ENCODE measurements at places on chromosomes 12 and 14.

DNA sequence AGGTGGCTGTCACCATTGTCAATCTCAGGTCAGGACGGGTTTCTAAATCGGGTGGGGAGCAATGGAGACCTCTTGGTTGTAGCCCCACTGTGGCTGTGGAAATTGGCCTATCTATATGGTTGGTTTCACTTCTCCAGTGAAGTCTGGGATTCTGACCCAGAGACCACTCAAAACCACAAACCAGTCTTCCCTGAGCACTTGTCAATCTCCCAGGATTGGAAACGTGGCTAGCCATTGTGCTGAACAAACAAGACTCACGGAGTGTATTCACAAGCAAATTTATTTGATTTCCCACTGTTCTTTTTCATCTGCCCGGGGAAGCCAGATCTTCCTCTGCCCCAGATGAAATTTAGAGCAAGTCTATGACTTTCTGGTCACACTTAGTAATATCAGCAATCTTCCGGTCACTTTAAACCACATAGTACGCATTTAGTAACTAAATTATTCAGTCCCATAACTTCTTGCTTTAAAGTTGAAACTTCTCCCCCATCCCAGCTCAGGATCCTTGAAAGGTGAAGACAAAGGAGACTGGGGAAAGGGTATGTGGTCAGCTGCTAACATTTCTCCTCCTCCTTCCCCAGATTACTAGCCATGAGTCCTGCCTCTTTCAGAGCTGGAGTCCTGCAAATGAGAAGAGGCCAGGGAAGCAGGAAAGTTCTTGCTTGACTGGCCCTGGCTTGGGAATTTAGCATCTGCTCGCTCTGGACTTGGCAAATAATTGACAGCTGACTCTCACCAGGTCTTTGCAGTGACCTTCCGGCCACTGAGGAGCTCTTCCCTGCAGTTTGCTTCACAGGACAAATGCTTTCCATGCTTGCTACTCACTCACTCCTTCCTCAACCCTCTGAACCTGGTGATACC, 123.2 kb upstream of the MAX start:
- no peaks in the 10 kb centered on the region for H3K4me1 ChIP-seq
- no peak for DNase-seq
- no peaks in the 10 kb centered on the region for H3K36me3 ChIP-seq
- H3K4me3 ChIP-seq, result no peak overlapping the region

DNA sequence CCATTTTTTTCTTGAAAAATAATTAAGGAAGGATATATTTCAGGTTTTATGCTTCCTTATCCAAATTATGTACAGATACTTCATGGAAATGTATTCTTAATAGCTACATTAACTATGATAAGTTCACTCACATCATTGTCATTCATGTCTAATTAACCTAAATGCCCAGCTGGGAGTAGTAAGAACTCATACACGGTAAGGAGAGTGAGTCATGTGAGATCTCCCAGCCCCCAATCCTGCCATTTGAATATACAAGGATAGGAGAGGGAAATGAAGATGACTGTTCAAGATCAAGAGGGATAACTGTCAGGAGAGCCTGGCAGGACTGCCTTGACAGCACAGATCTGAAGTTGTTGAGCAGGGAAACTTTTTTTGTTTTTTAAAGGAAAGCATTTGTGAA, 343.4 kb upstream of the USP15 start:
- no peak overlapping the region for H3K4me3 ChIP-seq
- no peak for DNase-seq
- H3K4me1 ChIP-seq, result no peaks in the 10 kb centered on the region

DNA sequence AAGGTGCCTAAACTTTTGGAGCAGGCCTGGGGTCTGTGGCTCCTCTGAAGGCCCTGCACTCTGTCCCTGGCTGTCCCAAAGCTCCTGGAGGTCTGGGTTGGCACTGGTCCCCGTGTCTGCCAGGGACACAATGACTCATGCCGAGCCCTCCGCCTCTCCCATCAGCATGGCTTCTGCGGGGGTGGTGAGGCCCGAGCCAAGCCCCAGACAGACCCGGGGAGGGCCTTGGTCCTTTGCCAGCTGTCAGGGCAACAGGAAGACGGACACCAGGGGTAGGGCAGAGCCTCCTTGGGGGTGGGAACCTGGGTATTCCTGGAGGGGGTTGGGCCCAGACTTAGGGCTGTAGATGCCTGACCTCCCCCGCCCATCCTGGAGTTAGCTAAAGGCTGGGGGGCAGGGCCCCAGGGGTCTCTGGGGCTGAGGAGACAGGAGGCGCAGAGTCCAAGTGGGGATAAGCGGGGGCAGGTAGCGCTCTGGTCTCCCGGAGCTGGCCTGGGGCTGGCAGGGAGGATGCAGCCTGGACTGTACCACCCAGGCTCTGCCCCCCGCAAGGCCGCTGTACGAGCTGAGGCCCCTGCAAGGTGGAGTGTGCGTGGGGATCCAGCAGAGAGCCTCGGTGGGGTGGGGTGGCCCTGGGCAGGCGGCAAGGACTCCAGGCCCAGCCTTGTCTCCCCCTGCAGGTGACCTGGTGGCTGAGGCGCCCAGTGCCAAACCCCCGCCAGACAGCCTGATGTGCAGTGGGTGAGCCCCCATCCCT, 16.4 kb upstream of the PUS1 start:
- no peaks in the 10 kb centered on the region for H3K4me1 ChIP-seq
- no peak overlapping the region for H3K4me3 ChIP-seq
- peak overlapping the region; percentile 20 for H3K27ac ChIP-seq
- H3K36me3 ChIP-seq, result peaks cover 2% of the 10 kb centered on the region
- no peaks in the 10 kb centered on the region for H3K27me3 ChIP-seq

DNA sequence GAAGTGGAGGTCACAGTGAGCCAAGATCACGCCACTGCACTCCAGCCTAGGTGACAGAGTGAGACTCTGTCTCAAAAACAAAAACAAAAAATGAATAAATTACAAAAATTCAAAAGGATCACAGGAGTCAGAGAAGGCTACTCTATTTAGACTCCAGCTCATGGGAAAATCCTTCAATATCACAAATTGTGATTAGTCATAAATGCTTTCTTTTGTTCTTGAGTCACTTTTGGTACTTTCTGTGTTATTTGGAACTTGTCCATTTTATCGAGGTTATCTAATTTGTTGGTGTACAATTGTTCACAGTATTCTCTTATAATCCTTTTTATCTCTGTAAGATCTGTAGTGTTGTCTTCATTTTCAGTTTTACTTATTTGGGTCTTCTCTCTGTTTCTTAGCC, 18.9 kb downstream of the ALDH2 start:
- DNase-seq, result no peak
- H3K27me3 ChIP-seq, result no peaks in the 10 kb centered on the region
- no peak overlapping the region for H3K27ac ChIP-seq
- H3K36me3 ChIP-seq, result no peaks in the 10 kb centered on the region
- no peaks in the 10 kb centered on the region for H3K4me1 ChIP-seq

DNA sequence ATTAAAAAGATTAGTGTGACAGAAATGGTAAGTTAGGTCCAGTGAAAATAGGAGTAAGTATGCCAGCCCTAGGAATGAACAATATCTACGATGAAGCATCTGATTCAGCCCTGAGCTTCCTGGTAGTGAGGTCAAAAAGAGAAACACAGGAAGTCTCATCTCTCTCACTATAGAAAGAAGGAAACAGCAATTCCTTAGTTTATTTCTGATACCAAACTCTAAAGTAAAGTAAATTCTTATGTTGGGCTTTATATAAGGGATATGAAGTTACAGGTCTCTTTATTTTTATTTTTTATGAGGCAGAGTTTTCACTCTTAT, 76.7 kb upstream of the RFLNA start:
- H3K27ac ChIP-seq, result no peak overlapping the region
- no peaks in the 10 kb centered on the region for H3K4me1 ChIP-seq
- H3K4me3 ChIP-seq, result no peak overlapping the region
- DNase-seq, result no peak

DNA sequence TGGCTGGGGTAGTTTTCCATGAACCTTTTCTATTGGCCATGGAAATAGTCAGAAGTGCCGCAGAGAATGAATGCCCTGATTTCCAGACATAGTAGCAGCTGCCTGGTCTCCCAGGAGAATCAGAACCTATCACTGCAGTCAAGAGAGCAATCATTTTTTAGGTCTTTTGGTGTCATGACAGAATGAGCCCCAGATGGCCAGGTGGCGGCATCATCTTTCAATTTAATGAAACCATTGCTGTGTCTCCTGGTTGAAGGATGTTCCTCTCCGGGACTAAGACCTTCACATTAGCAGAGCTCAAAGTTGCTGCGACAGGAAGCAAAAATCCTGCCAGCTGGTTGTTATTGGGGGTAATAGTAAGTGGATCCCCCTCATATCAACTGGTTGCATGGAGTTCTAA, 18.8 kb downstream of the TNFAIP2 start:
- H3K4me3 ChIP-seq, result no peak overlapping the region
- no peaks in the 10 kb centered on the region for H3K27me3 ChIP-seq
- no peak overlapping the region for H3K27ac ChIP-seq
- H3K4me1 ChIP-seq, result no peaks in the 10 kb centered on the region
- no peak for DNase-seq

All from aorta (tissue), 5 donors.